ENCODE measurements at places on chromosomes 11 and 22.

- no peak for DNase-seq
Observed at GRCh38 chr11:117428186-117428855, 100.7 kb downstream of the CEP164 start.

GRCh38 chr22:40716116-40716515 lies 36.8 kb downstream of the MCHR1 start:
- no peak for DNase-seq

DNA sequence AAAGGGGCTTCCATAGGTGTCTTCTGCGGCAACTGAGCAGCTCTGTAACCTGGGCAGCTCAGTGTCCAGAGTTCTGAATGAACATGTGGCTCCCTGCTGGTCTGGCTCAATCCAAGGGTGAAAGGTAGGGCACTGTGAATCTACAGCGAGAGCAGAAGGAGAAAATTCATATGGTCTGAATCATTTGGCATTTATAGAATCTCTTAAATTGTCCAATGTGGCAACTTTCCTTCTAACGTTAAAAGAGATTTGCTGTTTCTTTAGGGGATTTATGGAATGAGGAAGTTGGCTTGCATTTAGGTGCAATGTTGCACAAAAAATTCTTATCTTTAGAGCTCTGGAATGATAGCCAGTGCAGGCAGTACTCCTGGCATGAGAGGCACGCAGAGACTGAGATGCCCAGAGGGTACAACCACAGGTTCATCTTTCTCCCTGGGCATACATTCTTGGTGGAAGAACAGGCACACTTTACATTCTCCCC lies 17.0 kb downstream of the ATXN10 start:
- no peak for DNase-seq

GRCh38 chr11:44357711-44358110 lies 47.8 kb upstream of the ALX4 start:
- no peak for DNase-seq

DNA sequence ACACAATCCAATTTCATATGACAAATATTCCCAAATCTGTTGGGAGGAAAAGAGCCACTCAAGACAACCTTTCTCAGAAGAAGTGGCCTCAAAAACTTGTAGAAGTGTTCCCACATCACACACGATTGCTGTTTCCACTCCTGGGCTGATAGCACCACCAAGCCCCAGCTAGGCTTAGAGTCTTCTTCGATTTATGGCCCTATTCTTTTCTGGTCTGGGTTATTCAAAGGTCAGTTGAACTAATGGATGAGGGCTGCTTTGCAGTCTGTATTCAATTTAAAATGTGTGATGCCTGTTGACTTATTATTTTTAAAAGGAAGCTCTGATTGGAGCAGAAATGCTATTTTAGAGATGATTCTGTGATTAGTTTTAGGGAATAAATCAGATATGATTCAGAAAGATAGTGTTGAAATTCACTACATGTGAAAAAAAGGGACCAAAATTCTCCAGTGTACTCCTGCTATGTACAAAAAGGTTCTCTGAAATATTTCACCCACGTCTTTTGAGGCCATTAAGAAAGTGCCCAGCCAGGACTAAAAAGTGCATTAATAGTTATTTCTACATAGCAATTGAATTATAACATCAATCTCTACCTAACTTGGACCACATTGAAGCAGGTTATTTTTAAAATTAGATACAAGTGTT lies 57.3 kb upstream of the SPON1 start:
- no peak for DNase-seq

DNA sequence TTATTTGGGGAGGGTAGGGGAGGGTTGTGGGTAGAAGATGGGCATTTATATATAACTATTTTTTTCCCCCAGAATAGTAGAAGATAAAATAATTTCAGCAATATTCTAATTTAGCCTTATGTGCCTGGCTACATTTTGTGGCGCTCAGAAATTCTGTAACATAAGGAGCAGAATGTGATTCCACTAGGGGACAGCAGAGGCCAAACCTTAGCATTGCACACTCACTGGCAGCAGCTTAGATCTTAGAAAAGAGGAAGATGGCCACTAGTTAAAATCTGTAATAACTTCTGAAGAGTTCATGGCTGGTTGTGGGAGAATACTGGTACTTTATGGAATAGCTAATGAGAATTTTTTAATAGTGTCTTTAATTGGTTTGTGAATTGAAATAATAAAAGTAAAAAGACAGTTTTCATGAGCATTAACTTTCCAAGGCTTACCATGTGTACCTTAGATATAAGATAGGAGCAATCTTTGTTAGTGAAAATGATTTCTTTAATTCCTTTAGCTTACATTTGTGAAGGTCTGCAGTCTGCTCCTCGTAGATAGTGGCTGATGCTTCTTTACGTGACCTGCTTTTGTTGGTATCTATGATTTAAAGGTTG lies 33.1 kb downstream of the DDX10 start:
- no peak for DNase-seq

- DNase-seq: no peak
Observed at GRCh38 chr11:57162179-57162898, 19.4 kb upstream of the LRRC55 start.

- no peak for DNase-seq
Observed at GRCh38 chr11:67392183-67392715, 463 bp downstream of the RAD9A start.

GRCh38 chr11:2223153-2223794 lies 47.1 kb downstream of the ASCL2 start:
- no peak for DNase-seq

- no peak for DNase-seq
Observed at GRCh38 chr11:115555336-115556090, 51.3 kb upstream of the CADM1 start.

- no peak for DNase-seq
Observed at GRCh38 chr11:130581646-130582045, 133.2 kb downstream of the ADAMTS15 start.

GRCh38 chr11:7072401-7073028 lies 16.3 kb upstream of the RBMXL2 start:
- no peak for DNase-seq

GRCh38 chr11:1924646-1925372 lies 5.3 kb downstream of the TNNT3 start:
- no peak for DNase-seq

GRCh38 chr11:13143486-13144297 lies 133.9 kb upstream of the BMAL1 start:
- no peak for DNase-seq

- DNase-seq: no peak
Observed at GRCh38 chr11:33772300-33772699, 2.0 kb downstream of the FBXO3 start.

DNA sequence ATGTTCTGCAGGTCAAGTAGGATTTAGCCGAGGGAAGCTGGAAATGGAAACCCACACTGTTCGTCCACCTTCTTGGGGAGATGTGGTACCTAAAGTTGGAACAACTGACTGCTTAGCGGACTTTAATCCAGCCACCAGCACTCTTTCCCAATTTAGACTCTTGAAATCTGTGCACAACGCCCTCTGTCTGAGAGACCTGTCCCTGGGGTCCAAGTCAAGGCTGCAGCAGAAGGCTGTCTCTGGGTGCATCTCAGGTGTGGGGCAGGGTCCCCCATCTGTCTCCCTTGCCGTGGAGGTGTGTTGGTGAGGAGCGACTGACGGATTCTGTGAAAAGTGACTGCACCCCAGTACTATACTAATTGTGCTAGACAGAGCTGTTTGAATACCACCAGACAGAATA lies 168.2 kb upstream of the CADM1 start:
- DNase-seq: no peak

DNA sequence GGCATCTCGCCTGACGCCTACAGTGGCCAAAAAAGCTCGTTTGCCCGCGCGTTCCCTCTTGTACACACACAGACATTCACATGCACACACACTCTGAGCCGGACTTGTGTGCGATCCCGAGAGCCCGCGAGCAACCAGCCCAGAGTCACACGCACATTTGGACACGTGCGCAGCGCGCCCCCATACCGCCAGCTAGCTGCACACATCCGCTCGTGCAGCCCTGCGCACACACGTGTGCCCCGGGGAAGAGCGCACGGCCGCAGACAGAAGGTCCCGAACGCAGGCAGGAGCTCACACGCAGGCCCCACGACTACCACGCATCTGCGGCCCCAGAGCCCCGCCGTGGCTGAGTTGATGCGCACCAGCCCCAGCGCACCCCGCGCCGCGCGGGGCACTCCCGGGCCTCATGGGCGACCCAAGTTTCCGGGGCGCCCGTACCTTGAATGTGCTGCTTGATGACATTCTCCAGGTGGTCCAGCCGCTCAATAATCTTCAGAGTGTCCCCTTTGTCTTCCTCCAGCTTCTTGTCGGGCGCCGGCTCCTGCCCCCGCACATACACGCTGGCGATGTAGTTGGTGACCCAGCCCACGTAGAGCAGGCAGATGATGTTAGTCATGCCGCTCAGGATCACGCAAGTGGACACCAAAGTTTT lies 758 bp downstream of the GALNT18 start:
- no peak for DNase-seq

- no peak for DNase-seq
Observed at GRCh38 chr11:72688929-72689328, 14.7 kb upstream of the PDE2A start.

GRCh38 chr11:110371084-110371483 lies 58.7 kb upstream of the FDX1 start:
- no peak for DNase-seq

GRCh38 chr11:61254403-61255025 lies 13.5 kb downstream of the PGA5 start:
- DNase-seq: peak; percentile 23

DNA sequence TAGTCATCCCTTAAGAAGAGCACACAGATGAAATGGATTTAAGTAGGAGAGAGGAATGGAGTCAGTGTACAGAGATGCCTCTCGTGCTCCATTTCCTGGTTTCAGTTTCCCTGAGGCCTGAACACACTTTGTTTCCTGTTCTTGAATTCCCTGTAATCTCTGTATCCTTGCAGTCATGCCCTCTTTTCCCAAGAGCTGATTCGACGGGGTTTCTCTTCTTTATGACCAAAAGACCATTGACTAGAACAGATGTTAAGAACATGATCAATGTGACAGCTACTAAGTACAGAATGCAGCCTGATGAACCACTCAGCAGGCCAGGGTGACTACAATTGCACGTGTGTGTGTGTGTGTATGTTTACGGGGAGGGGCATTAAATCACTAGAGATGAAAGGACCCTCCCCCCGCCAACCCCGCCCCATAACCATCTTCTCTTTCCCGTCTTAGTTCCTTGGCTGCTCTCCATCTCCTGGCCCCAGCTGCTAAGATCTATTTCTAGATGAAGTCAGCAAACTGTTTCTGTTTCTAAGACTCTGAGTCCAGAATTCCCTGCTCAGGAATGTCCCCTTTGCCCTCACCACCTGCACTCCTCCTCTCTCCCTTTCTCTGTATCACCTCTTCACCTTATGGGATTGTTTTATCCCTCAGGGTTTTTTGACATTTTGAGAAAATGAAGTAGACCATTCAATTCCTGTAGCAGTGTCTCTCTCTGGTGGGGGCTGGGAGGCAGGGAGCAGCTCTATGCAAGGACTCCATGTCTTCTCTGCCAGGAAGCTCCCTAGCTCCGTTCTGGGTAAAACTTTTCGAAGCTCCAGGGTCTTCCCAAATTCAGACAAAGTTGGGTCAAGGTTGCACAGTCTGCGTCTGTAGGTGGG lies 26.0 kb downstream of the SLC22A6 start:
- no peak for DNase-seq

DNA sequence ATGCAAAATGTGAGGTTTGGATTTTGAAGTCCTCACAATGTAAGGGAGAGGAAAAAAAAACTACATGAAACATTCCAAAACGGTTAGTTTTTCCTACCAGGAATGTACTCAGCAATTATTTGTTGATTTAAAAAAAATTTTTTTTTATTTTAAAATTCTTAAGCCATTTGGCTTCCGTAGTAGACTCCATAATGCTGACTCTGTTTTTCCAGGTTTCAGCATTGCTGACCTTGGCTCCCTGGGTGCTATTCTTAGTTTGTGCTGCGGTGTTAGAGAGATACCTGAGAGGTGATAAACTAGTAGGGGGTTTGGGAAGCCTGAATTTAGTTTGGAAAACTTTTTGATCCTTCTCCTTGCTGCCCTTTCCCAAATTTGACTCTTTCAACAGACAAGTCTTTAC lies 10.6 kb downstream of the STT3A start:
- DNase-seq: no peak

DNA sequence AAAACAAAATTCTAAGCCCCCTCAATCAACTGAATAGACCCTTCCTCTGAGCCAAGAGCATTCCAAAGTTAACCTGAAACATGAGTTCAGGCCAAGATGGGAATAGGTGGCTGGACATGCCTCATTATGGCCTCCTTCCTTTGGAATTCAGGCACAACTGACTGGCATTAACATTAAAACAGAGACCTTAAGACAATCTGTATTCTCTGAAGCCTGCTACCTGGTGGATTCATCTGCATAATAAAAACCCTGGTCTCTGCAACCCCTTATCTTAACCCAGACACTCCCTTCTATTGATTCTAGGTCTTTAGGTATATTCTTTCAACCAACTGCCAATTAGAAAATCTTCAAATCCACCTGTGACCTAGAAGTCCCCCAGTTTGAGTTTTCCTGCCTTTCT lies 66.3 kb downstream of the JRKL start:
- no peak for DNase-seq

DNA sequence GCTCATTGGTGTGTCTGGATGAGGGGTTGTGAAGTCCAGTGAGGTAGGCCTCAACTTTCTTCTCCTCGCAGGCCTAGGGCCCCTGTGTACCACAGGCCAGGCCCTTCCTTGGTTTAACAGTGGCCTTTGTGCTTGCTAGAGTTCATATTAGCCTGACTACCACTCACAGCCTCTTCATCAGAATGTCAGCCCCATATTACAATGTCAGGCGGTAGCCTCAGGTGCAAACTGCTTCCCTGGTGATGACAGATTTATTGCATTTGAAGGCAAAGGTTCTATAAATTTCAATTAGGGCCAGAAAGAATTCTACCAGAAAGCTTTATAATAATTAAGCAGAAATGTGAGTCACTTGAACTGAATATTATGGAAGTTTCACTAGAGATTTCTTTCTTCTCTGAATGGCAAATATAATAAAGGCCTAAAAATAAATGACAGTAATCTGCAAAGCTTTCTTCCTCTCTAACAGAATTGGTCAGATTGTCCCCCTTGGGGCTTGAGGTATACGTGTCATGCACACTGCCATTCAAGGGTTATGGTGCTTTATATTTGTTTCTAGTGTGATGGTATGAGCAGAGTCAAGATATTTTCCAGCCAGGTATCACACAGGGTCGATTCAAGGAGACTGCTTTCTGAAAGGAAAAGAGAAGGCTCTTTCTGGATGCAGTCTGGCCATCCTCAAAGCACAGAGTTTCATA lies 210.3 kb downstream of the CWF19L2 start:
- DNase-seq: no peak
